NCI-H2081 (cell line): ENCODE measurements at places on chromosomes 2 and 18.

DNA sequence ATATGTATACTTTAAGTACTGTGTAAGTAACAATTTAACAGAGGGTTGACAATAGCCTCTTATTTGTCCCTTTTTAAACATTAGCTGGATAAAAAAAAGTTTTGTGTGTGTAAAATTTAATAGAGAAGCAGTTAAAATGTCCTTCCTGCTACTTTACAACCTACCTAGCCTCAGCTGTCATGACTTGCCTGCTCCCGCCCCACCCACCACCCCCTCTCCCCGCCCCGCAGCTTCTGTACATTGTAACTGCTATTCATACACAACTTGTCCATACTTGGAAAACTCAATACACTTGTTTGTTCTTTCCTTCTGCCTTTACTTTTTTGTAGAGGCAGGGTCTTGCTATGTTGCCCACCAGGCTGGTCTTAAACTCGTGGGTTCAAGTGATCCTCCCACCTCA lies 19.5 kb downstream of the RELCH start:
- DNase-seq = no peak

GRCh38 chr2:6635296-6635695 lies 230.4 kb downstream of the CMPK2 start:
- DNase-seq = no peak

- no peak for DNase-seq
These were observed 15.9 kb upstream of the ZBTB14 start for GRCh38 chr18:5311301-5311989.

DNA sequence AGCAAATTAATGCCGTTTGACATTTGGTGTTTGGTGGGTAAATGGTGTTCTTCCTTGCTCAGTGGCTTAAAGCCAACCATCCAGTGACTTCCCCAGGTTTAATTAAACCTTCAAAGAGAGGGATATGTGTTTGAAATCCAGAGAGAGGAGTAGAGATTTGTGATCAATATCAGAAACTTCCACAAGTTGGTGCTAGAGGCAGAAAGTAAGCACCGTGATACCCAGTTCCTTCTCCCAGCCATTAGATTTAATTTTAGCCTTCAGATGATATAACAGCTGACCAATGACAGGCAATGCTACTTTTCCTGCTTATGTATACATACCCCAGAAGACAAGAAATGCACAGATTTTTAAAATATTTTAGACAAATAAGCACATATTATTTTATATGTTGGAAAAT lies 398.5 kb downstream of the CDH2 start:
- DNase-seq = peak; percentile 37

DNA sequence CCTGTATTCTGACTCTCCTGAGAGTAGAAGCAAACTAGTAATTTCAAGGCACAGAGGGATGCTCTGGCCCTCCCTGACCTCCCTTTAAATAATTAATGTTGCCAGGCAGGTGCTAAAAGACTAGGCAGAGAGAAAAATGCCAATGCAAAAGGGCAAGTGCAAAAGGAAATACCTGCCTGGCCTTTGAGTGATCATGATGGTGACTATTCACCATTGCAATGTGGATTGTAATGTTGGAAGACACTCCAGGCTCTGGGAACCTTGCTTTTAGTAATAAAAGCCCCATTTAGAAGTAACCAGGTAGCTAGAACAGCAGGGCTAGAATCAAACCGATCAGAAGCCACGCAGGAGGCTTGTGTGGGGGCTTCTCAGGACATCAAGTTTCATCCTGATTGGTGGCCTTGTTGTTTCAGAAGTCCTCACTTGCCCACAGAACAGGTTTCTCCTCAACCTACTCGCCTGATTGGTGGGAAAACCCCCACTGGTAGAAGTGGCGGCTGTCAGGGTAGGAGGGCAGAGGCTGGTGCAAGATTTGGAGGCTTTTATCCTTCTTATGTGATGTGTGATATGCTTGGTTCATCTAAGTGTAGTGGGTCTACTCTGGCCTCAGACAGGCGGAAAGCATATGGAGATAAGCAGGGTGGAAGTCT lies 16.0 kb upstream of the CHRNA1 start:
- no peak for DNase-seq

DNA sequence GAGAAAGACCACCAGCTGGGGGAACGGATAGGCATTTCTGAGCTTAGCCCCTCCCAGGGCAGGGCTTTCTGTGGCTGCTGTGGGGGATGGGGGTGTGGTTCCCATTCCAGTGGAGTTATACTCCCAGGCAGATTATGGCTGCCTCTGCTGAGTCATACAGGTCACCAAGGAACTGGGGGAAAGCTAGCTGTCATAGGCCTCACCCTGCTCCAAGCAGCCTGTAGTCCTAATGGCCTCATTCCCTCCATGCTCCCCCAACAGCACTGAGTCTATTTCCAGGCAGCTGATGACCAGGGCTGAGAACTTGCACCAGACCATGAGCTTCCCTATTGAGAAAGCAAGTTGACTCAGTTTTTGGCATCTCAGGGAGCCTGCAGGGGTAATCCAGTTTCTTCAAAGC lies 87.1 kb downstream of the GPR39 start:
- no peak for DNase-seq

DNA sequence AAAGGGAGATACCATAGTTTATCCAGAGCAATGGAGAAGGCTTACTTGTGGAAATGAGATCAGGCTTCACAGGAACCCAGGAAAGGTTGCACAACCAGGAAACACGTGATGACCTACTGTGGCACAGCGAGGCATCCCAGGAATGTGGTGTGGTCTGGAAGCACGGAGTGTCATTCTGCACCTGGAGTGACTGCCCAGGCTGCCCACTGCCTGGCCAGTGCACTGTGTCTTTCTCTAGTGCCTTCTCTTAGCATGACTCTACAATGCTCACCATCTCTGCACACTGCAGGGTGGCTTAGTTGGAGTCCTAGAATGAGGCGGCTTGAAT lies 48.9 kb downstream of the CHST9 start:
- no peak for DNase-seq

DNA sequence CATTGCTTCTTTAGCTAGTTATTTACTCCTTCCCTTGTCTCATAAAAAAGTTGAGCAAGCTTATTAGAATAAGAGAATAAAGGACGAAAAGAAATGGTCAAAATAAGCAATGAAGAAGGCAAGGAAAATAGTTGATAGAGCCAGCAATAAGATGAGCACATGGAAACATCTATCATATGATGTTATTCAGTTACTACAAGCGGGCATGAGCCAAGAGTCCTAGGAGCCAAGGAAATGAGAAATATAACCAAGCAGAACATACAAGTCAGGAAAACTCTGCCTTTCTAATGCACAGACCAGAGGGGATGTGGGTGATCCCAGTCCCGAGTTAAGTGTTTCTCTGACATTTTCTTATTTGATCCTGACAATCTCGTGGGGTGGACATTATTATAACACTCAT lies 33.9 kb downstream of the INO80C start:
- DNase-seq = no peak

DNA sequence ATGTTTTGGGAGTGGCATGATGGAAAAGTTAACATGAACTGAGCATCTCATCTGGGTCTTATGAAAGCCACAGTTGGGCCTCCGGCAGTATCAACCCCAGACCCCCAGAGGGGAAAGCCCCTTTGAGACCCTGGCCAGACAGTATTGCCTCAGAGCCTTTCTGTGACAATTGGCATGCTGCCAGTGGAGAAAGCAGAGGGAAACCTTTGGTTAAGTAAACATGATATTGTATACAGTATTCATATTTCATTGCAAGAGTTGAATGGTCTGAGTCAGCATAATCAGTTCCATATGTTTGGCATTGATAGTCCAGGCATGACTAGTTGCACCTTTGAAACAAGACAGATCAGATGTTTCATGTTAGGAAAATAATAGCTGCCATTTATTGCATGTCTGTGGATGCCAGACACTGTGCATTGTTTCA lies 20.0 kb downstream of the MERTK start:
- DNase-seq = peak; percentile 18
